ENCODE measurements at places on chromosomes 1 and 21. TPM values are rescaled to one million over a fixed set of nuclear protein-coding genes. Genes with fewer than 3 reads are reported as not detected.

Gene SH2D2A
- total RNA-seq, result 0.58 TPM

Gene RGL1
- 30.5 TPM for total RNA-seq

Gene ZNF648
- 0.23 TPM for total RNA-seq

Gene PCSK9
- total RNA-seq, result 1.6 TPM

Gene MYBPH
- not detected for total RNA-seq

Gene KCNQ4
- 0.79 TPM for total RNA-seq

Gene PHLDA3
- total RNA-seq, result 92.8 TPM

Gene MROH9
- total RNA-seq, result not detected

Gene OR2M3
- not detected for total RNA-seq

Gene FAM72A
- total RNA-seq, result 1.7 TPM

Gene DYRK3
- 4.6 TPM for total RNA-seq

Gene KLHL21
- 25.1 TPM for total RNA-seq

Gene DTL
- total RNA-seq, result 12.7 TPM

Gene ECM1
- 5.0 TPM for total RNA-seq

Gene HSD3B2
- 0.32 TPM for total RNA-seq

Gene SLC44A5
- total RNA-seq, result 4.1 TPM

Gene SLC16A4
- 13.7 TPM for total RNA-seq

Gene CRYBG2
- 10.9 TPM for total RNA-seq

Gene FMO4
- total RNA-seq, result 5.4 TPM

Gene SMIM34
- not detected for total RNA-seq

Gene TMEM82
- not detected for total RNA-seq

Gene CASQ2
- 0.24 TPM for total RNA-seq

Gene MRPL20
- total RNA-seq, result 94.7 TPM

Gene SYTL1
- 41.0 TPM for total RNA-seq

Gene KIF21B
- 6.9 TPM for total RNA-seq

Gene BTBD8
- 8.4 TPM for total RNA-seq

Gene KRTAP11-1
- not detected for total RNA-seq

Measured in mesothelial cell of epicardium (in vitro differentiated cells).